Activated CD4-positive, alpha-beta T cell treated with anti-CD3 and anti-CD28 coated beads for 48 hours (primary cell): ENCODE measurements at places on chromosomes 11 and 22.

DNA sequence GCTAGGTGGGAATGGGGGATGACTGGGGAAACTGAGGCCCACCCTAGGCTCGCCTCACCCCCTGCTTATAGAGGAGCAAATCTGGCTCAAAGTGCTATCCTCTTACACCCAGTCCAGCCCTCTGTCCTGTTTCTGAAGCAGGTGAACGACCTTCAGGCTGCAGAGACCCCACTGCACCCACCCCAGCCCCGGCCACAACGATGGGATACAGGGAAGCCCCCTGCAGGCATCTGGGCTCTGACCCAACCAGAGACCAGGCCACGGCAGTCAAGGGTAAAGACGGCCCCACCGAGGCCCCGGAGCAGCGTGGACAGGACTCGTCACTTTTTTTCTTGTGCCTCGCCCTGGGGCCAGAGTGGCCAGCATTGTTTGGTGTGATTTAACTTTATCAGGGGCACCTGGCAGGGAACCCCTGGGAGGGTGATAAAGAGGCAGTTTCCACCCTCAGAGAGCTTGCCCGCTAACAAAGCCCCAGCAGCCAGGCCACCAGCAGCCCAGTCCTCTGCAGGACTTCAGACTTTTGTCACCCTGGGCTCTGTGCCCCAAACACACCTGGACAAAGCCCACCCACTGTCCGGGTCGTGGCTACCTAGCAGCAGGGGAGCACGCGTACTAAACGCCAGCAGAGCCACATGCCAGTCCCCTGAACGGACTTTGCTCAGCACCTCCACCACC is 612.6 kb downstream of the TBC1D22A start:
- DNase-seq, result no peak

GRCh38 chr22:47166033-47166404 is 403.6 kb downstream of the TBC1D22A start:
- no peak for DNase-seq

DNA sequence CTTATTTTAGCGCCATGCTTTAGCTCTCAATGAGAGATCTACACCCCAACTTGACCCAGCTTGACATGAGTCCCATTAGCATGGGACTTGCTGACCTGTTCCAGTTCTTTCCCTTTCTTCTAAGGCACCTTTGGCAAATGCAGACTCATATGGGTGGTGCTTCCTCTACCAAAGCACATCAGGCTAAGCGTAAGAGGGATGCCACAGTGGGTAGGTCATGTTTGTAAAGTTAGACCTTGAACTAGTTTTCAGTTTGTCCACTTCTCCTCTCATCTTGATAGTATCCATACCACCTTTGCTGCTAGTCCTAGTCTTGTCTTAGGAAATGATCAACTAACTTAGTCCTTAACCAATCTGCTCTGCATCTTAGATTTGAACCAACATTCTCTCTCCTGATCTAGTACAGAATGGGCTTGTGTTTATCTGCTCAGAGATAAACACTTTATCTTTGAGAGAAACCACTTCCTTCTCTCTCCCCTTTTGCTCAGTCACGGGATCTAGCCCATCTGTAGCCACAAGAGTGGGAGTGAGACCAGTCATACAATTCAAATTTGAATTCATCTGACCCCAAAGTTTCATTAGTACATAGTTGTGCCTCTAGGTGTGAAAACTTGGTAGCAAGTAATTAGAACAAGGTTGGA is 72.1 kb upstream of the CD44 start:
- DNase-seq, result peak; percentile 45

GRCh38 chr11:125603207-125603606 is 10.6 kb downstream of the STT3A start:
- no peak for DNase-seq

GRCh38 chr11:134317103-134317502 is 14.7 kb upstream of the GLB1L2 start:
- DNase-seq, result no peak

- DNase-seq, result no peak
Observed at GRCh38 chr11:74839446-74839845, 90.8 kb downstream of the RNF169 start.

GRCh38 chr11:111382451-111382850 is 3.4 kb upstream of the POU2AF1 start:
- DNase-seq, result no peak

GRCh38 chr11:69193151-69193550 is 37.4 kb downstream of the SMIM38 start:
- no peak for DNase-seq

GRCh38 chr11:6111673-6112072 is 4.2 kb downstream of the OR56B4 start:
- DNase-seq, result no peak
